Astrocyte of the cerebellum (primary cell): ENCODE measurements at places on chromosomes 11 and 22.
A peak's percentile ranks its signal among the peaks of the same experiment; 100 is the strongest.

DNA sequence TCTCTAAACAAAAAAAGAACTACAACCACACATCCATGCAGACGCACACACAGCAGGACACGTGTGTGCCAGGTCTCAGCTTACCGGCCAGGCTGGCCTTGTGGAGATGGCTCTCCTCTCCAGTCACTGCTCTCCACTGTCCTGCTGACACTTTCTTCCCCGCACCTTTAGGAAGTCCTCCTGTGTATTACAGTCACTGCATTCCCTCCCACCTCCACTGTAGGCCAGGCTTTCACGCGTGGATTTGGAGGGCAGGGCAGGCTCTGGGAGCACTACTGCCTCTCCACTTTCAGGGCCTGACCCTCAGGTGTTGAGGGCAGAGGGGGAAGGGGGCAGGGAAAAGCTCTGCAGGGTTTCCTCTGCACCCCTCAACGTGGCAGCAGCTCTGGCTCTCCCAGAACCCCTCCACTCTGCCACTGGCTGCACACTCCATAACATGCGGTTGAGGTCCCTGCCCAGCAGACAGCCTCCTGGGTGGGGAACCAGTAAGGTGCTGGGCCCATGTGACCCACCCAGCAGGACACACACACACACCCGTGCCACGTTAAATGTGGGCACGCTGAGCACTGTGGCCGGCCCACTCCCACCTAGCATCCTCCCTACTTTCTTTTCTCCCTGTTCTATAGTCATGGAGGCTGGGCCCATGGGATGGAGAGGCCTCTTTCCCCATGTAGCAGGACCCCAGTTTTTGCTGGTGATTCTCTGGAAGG is 107.0 kb upstream of the PITPNB start:
- DNase-seq, result no peak

DNA sequence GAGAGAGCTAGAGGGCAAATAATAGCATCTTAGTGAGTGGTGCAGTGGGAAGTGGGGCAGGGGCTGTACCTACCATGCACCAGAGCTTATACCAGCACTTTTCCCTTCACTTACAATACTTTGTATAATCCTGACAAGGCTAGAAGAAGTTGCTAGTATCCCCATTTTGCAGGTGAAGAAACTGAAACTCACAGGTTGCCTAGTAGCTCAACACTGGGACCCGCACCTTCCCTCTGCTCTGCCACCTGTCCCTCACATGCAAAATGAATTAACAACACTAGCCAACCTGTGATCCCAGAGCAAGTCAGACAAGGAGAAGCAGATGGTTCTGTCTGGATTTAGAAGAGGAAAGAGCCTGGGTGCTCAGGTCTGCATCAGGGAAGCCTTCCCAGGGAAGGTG is 510.4 kb downstream of the BUD13 start:
- DNase-seq, result no peak

- DNase-seq, result peak; percentile 70
These were observed 12.8 kb downstream of the AQP11 start for GRCh38 chr11:77602381-77603088.

GRCh38 chr22:17678817-17679385 is 40.3 kb downstream of the BCL2L13 start:
- no peak for DNase-seq

DNA sequence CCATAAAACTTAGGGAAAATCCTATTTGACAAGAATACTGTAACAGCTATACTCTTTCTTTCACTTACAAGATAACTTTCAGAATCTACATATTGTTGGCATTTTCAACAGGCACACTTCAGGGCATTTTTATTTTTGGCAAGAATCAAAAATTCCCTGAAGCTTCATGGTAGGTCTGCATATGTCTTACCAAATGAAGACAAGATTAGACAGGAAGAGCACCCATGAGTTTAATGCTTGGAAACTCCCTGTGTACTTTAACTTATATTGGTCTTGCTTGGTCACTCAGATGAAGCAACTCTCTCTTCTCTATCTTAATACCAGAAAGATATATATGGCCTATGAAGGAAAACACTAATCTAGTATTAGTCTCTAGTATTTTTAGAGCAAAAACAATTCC is 137.7 kb downstream of the ATG16L2 start:
- no peak for DNase-seq

GRCh38 chr11:83726316-83726715 is 440.1 kb upstream of the CCDC90B start:
- DNase-seq, result no peak

GRCh38 chr11:75465701-75466531 is 32.9 kb upstream of the KLHL35 start:
- DNase-seq, result peak; percentile 49

- DNase-seq, result no peak
These were observed 583 bp downstream of the PDGFD start for GRCh38 chr11:104163100-104164027.

DNA sequence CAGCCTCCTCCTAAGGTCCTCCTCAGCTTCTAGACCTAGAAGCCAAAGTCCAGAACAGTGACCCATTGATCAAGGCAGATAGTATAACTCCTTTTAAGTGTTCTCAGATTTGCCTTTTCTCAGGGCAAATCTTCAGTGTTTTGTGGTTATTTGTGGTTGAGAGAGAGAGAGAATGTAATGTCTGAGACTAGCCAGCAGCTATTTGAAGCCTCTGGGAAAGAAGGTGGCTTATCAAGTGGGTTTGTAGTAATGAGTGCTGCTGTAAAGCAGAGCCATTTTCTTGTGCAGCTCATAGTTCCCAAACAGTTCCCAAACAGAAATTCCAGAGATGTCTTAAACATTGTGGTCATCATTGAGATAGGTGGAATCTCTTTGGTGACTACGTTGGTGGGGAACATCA is 89.5 kb downstream of the RNF169 start:
- DNase-seq, result no peak

- DNase-seq, result no peak
These were observed 2.2 kb downstream of the APOA1 start for GRCh38 chr11:116835042-116835772.

GRCh38 chr11:129930296-129930695 is 34.9 kb upstream of the NFRKB start:
- DNase-seq, result no peak

GRCh38 chr11:61896665-61897386 is 5.5 kb upstream of the FADS3 start:
- no peak for DNase-seq

DNA sequence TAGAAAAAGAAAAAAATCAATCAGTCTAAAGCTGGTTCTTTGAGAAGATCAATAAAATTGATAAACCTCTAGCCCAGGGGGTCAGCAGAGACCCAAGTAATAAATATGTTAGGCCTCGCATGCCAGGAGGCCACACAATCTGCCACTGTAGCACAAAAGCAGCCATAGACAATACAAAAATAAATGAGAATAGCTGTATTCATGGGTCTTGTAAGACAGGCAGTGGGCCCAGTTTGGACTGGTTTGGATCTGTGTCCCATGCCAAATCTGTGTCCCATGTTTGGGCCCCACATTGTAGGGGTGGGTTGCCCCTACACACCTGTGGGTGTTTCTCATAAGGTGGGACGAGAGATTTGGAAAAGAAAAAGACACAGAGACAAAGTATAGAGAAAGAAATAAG is 6.6 kb upstream of the PLAAT4 start:
- no peak for DNase-seq

- no peak for DNase-seq
These were observed 550.7 kb downstream of the INSC start for GRCh38 chr11:15665368-15665871.

DNA sequence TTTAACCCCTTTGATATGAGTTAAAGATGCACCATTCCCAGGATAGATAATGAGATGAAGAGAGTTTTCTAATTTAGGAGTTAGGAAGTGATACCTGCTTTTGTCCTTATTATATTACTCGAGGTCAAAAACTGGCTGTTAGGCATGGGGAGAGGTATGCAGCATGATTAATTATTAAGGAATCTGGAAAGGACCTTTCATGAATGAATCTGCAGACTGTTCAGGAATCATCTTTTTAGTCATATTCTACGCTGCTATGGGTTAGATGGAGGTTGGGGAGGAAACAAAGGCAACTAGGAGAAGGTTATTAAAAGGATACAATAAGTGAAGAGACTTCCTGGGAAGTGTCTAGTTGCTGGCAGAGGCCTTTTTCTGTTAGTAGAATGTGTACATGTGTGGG is 492.4 kb upstream of the CCDC90B start:
- DNase-seq, result no peak

GRCh38 chr22:25818541-25818940 is 76.6 kb downstream of the MYO18B start:
- DNase-seq, result no peak

DNA sequence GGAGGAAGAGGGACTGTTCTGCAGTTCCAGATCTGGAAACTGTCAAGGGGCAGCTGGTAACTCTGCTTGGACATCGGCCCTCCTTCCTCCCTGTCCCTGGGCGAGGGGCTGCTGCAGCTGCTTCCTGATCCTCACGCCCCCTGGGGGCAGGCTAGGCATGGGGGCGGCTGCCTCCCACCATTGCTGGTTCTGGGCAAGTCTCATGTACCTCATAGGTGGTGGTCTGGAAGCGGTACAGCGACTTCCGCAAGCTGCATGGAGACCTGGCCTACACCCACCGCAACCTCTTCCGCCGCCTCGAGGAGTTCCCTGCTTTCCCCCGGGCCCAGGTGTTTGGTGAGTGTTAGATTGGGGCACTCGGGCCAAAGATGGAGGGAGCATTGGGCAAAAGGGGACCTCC is 5.0 kb downstream of the SNX15 start:
- DNase-seq, result no peak

- DNase-seq, result peak; percentile 97
These were observed 98.8 kb downstream of the PKNOX2 start for GRCh38 chr11:125263268-125263790.
